ENCODE measurements at places on chromosomes 3 and 15.

- DNase-seq: no peak
These were observed 29.7 kb upstream of the MTMR10 start for GRCh38 chr15:31021067-31021665.

DNA sequence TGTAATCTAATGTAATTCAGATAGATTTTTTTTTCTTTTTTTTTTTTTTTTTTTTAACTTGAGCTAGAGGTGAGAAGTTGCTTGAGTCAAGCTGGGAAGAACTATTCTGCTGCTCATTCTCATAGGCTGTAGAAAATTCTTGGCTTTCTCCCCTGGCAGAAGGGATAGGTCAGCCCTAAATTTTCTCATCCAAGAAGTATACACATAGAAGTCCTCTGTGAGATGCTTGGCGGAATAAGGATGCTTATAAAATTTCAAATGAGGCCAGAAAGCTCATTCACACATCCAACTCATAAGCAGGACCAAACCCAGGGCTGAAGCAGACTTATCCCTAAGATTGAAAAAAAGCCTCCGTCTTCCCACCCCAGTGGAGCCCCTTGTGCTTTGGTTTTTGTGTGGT is 572.5 kb downstream of the SQOR start:
- no peak for DNase-seq

GRCh38 chr3:23865595-23866396 is 51.0 kb downstream of the NKIRAS1 start:
- DNase-seq: no peak

GRCh38 chr3:39752019-39752637 is 57.3 kb upstream of the MYRIP start:
- DNase-seq: no peak

DNA sequence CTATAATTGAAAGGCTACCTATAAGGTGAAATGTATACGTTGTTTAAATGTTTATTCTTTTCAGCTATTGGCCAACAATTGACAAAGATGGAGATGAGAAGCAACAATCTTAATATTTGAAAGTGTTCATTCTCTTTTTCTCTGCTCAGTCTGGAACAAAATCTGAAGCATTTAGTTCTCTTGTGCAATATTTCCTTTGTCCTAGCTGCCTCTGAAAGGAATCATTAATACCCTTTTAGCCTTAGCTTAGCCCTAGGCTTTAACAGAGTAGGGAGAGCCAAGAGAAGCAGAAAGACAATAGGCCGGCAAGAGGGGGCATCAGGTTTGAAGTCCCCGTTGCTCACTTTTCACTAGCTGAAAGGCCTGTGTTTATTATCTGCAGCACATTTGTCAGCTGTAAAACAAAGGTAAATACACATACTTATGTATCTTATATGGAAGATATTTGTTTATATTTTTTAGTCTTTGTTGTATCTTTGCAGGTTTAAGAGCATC is 422.5 kb upstream of the SEMA6D start:
- DNase-seq: no peak

GRCh38 chr3:77171026-77171425 is 131.1 kb downstream of the ROBO2 start:
- no peak for DNase-seq
